ENCODE measurements at places on chromosomes 2 and 18.

DNA sequence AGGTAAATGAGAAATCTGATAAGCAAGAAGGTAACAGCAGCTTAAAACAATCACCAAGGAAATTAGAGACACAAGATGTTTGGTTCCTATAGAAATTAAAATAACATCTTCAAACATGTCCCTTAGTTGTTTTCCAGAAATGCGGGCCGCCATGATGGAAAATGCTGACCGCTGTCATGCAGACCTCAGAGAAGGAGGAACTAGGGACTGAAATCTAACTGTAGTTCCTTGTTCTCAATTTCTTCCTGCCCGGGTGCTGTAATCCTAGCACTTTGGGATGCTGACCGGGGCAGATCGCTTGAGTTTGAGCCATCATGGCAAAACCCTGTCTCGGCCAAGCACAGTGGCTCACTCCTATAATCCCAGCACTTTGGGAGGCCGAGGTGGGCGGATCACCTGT lies 51.1 kb downstream of the TEX51 start:
- no peak for DNase-seq

DNA sequence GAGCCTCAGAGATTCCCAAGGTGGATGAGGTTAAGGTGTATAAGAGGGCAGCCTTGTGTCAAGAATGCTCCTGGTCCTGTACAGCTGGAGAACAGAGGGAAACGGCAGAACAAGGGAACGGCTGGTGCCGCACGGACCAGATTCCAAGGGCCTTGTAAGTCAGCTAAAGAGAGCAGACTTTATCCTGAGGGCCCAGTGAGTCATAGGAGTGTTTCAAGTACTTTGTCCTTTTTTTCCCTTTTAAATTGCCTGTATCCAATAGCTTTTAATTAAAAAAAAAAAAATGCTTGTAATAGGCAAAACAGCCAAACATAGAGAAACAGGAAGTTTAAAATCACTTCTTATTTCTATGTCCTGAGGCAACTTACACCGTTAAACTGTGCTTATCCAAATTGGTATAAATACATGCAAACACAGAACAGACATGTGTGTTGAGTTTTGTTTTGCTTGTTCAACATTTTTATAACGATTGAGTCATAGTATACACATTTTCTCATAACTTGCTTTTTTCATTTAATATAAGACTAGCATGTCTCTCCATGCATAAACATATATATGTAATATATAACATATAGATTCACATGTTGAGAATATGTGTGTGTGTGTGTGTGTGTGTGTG lies 42.1 kb upstream of the EVA1A start:
- DNase-seq, result no peak

DNA sequence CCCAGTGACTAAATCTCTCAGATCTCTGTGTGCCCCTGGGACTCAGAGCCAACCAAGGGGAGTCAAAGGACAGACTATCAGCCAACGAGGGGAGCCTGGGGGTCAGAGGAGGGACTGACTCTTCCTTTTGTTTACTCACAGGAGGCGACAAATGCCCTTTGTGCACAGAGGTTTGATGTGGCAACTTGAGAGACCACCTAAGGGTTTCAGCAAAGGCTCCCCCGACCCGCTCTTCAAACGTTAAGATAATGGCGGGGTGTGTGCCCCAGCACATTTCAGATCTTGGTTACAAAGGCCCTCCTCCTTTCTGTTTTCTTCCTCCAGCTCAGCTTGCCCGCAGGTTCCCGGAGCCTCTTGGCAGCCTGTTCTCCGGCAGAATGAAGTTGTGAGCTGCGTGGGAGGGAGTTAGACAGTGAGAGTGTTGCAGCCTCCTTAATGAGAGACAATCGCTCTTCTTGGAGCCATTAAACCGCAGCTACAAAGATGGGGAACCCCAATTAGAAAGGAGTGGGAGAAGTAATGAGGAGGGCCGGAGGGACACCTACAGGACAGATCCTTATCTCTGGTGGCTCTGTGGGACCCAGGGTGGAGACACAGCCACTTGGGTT lies 76.2 kb downstream of the KIAA2012 start:
- no peak for DNase-seq

GRCh38 chr2:159963700-159964099 lies 98.7 kb downstream of the PLA2R1 start:
- DNase-seq, result no peak

DNA sequence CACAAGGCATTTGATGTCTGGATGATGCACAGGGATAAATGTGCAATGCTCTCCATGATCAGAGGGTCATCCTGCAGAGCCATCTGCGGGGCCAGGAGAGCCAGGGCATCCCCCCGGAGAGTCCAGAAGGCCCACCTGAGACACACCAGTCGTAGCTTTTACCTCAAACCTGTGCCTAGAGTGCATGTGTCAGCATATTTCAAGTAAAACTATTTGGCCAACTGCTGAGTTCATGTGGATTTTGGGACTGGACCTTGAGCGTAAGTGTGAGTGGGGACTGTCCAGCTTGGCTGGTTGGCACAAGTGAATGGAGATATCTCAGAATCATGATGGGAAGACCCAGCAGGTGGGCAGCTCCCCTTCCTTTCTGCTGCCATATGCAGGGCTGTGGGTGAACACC lies 147.8 kb upstream of the TPO start:
- DNase-seq, result no peak

- DNase-seq, result no peak
Observed at GRCh38 chr2:173571021-173571821, 216.5 kb downstream of the CDCA7 start.

GRCh38 chr2:196442211-196442610 lies 197.3 kb upstream of the CCDC150 start:
- DNase-seq, result no peak

GRCh38 chr2:219551441-219552381 lies 7.9 kb downstream of the TMEM198 start:
- DNase-seq, result no peak

DNA sequence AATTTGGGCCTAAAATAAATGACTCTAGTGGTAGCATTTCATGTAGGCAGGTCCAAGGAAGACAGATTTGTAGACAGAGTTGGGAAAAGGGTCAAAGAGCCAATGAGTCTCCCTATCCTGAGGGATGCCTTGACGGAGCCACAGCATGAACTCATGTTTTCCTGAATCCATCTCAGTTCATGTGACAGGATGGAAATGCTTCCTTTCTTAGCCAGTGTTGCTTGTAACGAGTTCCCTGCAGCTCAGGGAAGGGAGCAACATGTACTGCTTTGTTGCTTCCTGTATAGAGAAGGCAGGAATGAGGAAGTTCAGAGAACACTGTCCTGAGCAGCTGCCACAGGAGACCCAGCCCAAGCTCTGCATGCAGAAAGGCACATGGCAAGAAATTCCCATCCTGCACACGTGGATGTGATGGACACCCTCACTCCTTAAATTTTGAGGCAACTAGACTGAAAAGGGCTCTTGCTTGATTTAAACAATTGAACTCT lies 27.9 kb downstream of the TMEM17 start:
- no peak for DNase-seq

GRCh38 chr2:42192652-42193566 lies 23.8 kb downstream of the EML4 start:
- DNase-seq, result no peak

GRCh38 chr2:2191110-2191707 lies 139.9 kb downstream of the MYT1L start:
- no peak for DNase-seq

GRCh38 chr2:129793431-129793902 lies 186.0 kb upstream of the RAB6C start:
- no peak for DNase-seq

DNA sequence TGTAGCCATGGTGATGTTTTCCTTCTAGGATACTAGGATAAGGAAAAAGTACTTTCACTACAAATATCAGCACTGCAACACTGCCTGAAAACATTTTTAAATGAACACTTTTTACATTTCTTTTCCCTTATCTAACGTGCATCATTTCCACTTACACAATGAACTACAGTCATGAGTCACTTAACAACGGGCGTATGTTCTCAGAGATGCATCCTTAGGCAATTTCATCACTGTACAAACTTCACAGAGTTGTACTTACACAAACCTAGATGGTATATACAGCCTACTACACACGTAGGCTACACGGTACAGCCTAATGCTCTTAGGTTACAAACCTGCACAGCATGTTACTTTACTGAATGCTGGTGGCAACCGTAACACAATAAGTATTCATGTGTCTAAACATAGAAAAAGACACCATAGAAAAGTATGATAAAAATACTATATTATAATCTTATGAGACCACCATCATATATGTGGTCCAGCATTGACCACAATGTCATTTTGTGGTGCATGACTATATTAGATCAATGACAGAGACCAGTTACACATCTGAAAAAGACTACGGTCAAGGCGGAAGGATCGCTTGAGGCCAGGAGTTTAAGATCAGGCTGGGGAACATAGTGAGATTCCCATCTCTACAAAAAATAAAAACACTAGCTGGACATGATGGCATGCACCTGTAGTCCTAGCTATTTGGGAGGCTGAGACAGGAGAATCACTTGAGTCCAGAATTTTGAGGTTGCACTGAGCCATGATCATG lies 39.8 kb downstream of the WDR33 start:
- DNase-seq, result no peak

- no peak for DNase-seq
Observed at GRCh38 chr2:19408592-19408991, 50.2 kb upstream of the OSR1 start.

DNA sequence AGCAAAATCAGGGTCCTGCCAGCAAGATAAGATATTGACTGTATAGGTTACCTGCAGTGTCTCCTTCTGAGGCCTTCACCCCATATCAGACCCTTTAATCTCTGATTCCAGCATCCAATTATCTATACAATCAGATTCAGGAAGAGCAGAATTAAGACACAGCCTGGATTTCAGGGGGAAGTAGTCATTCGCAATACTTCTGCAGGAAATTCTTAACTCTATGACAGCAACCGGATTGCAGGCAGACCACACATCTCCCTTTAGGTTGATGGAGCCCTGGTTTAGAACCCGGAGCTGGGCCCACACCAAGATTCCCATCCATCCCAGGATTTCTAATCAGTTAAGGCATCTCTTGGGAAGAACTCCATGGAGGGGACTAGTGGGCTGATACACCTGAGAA lies 9.5 kb downstream of the ARL4C start:
- DNase-seq, result no peak

- no peak for DNase-seq
Observed at GRCh38 chr2:60861736-60862135, 19.6 kb upstream of the REL start.

DNA sequence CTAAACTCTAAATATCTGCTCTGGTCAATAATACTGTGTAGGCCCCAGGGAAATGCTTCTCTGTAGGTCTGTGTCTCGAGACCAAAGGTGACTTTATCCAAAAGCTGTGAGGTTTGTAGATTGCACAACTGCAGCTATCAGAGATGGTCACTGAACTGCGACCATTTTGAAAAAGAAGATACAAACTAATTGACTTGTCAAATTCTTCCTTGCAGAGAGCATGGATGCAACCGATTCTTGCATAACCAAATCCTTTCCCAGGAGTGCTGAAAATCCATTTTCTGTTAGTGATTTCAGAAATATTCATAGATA lies 155.8 kb downstream of the SH3BP4 start:
- no peak for DNase-seq

- peak; percentile 9 for DNase-seq
Observed at GRCh38 chr2:48415836-48416515, 114.0 kb upstream of the STON1 start.

- no peak for DNase-seq
Observed at GRCh38 chr2:238230699-238231098, 9.1 kb downstream of the HES6 start.

- DNase-seq, result no peak
Observed at GRCh38 chr2:124609667-124610066, 584.6 kb downstream of the CNTNAP5 start.

GRCh38 chr2:186129767-186130581 lies 356.1 kb upstream of the ZC3H15 start:
- no peak for DNase-seq

- DNase-seq, result no peak
Observed at GRCh38 chr2:31057691-31058090, 80.5 kb downstream of the GALNT14 start.

DNA sequence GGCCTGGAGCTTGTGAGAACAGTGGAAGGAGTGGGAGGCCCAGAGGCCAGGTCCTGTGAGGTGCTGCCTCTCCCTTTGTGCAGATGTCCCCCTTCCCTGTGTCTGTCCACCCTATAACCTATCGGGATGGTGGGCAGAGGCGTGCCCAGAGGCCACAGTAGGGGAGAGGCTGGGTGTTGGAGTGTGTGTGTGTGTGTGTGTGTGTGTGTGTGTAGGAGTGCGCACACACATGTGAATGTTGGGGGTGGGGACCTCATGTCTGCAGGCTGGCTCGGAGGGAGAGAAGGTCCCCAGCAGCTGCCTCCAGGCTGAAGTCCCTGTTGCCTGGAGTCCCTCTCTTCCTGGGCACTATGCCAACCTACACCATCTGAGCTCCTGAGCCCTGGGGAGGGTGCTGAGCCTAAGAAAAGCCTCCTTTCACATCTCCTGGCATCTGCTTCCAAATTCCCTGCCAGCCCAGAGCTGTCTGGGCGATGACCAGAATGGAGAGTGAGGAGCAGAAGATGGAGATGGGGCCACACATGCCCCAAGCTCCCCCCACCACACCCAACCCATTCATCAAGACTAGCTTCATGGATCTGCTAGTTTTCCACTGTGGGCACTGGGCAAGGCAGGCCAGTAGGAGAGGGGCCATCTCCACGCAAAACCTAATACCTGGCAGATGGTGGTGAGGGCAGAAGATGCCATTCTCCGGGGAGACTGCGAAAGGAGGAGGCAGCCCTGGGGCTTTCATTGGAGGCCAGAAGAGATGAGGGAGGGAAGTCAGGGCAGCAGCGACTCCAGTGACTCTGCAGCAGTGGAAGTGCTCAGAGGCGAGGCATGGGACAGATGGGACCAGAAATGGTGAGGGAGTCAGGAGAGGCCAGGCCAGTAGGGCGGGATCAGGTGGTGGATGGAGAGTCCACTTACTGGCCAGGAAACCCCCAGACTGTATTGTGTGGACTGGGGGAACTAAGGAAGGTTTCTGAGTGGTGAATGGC lies 20.3 kb downstream of the KCNK3 start:
- no peak for DNase-seq

- DNase-seq, result no peak
Observed at GRCh38 chr2:114714313-114714712, 271.9 kb downstream of the DPP10 start.

GRCh38 chr2:230586328-230586982 lies 126.2 kb upstream of the CAB39 start:
- no peak for DNase-seq

DNA sequence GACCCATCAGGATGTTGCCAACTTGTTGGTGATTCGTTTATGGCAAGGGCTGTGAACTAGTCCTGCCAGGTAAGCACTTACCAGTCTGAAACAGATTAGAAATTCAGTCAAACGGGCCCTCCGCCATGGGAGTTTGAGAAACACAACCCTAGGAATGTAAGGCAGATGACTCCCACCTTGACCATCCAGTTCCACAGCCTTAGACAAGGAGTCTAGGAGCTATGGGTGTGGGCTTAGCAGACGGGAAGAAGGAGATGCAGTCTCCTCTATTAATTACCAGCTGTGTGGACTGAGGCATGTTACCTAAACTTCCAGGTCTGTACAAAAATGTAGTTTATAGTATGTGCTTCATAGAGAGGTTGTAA lies 319.4 kb upstream of the NCKAP5 start:
- no peak for DNase-seq

GRCh38 chr2:150832686-150833085 lies 345.2 kb upstream of the RND3 start:
- DNase-seq, result no peak
